ENCODE measurements at places on chromosomes 12 and 14.

GRCh38 chr12:2347137-2347843 is 294.5 kb downstream of the CACNA1C start:
- no peak for DNase-seq

- DNase-seq = no peak
Measured at GRCh38 chr12:49020441-49020840, 1.9 kb upstream of the PRKAG1 start.

DNA sequence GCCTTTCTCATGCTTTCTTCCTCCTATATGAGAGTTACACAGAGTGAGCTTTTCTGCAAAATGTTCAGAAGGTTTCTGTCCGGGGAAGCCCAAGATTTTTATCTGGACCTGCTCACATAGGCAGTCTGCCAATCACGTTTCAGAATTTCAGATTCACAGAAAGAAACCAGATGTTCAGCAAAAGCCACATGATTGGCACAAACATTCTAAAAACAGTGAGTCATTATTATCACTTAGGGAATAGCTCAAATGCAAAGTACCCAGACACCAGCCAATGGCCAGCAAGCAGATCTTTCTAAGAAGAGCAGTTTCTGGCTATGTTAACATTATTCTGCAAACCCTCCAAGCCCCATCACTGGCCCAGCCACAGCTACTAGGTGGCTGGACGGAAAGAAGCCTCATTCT is 1558.5 kb upstream of the TMEM132C start:
- DNase-seq = no peak

GRCh38 chr12:34051486-34051885 is 29.2 kb downstream of the ALG10 start:
- DNase-seq = no peak

DNA sequence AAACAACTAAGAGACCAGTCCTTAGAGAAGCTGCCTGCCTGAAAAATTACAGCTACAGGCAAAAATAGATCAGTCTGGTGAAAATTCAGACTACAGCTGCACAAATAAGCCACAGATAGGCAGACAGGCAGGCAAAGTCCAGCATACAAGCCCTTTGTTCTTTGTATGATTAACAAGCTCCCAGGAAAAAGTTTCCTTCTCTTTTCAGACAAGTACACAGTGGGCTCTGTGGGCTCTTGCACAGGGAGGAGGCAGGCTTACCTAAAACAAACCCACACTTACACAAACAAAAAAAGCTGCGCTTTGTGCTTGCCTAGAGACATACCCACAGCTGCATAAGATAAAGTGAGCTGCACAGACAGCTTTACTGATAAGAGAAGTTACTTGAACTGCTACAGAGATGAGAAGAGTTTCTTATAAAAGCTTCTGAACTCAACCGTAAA is 7.7 kb downstream of the OR6C68 start:
- DNase-seq = no peak

DNA sequence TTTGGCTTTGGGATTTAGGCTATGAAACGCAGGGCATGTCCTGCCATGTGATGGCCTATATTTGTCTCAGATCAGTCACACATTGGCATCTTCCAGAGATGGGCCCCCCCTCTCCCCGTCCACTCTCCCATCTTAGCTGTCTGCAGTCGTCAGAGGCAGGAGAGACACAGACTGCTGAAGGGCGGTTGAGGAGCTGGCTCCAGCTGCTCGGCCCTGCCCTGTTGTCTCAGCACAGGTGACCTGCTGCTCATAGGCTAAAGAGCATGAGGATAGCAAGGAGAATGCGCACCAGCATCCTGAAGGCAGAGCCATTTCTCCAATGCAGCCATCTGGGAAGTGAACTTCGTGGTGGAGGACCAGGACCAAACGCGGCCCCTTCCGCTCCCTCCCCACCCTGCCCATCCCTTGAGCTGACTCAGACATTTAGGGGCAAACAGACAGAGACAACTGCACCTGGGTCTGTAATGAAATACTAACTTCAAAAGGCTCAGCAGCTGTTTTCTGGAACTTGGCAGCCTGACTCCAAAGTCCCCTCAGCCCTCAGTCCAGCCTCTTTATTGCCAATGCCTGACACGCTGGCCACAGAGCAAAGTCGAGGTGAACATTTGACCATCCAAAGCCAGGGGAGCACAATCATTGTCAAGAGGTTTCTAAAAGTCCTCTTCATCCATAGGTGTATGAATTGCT is 22.3 kb downstream of the FZD10 start:
- DNase-seq = no peak

DNA sequence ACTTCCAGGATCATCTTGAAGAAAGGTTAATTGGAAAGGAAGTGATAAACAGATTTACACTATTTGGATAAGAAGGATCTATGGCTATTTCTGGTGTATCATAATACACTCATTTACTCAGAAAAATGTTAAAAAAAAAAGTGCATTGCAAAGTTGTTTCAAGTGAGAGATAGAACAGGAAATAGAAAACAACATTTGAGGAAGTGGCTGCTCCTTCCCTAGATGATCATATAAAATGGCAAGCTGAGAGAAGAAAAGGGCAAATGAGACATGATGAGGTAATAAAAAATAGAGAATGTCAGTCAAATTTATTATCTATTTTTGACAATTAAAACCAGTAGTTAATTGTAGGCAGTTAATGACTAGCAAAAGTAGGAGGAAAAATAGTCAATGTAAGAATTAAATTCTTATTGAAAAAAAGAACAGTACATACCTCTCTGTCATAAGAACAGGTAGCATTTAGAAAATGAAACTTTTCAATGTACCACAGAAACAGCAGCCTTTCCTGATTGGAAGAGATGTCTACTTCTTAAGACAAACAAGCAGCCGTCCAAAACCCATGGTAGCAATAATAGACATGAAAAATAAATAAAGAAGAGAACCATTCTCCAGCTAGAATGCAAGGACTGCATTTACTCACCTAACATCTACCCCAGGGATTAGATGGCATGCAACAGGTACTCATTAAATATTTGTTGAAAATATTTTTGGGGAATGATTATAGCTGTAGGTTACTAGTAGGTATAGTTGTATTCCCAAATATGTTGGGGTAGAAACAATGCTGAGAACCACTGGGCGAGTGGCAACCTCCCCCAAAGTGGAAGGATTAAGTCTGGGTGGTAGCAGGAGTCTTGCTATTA is 63.9 kb upstream of the GRIP1 start:
- DNase-seq = no peak

DNA sequence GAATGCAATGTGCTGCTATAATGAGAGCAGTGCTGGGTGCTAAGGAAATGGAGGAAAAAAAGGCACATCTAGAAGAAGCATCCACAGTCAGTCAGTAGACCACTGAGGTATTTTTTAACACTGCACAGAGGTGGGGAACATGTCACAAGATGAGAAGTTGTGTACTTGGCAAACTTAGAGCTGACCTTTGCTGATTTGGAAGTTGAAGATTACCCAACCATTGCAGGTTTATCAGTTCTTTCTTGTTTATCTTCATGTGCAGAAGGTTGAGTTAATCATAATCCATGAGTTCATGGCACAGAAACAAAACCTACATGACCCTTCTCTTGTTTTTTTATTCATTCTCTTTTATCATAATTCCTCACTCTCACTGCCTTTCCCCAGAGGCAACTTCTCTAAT is 3.2 kb upstream of the PAH start:
- no peak for DNase-seq

DNA sequence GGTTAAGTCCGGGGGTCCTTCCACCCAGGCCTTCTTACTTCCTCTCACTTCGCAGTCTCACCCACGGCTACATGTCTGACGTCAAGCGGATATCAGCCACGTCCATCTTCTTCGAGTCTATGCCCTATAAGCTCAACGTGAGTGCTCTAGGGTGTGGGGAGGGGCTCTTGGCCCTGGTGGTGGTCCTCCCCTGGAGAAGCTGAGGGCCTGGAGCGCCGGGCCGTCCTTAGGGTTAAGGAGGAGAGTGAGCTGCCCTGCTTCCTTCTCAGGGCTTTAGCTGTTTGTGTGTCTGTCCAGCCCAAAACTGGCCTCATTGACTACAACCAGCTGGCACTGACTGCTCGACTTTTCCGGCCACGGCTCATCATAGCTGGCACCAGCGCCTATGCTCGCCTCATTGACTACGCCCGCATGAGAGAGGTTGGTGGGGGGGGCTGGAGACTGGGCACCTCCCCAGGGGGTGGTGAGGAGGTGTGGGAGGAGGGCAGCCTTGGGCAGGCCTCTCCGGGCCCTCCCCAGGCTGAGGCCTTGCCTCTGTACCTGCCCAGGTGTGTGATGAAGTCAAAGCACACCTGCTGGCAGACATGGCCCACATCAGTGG is 2.7 kb downstream of the SHMT2 start:
- DNase-seq = no peak

DNA sequence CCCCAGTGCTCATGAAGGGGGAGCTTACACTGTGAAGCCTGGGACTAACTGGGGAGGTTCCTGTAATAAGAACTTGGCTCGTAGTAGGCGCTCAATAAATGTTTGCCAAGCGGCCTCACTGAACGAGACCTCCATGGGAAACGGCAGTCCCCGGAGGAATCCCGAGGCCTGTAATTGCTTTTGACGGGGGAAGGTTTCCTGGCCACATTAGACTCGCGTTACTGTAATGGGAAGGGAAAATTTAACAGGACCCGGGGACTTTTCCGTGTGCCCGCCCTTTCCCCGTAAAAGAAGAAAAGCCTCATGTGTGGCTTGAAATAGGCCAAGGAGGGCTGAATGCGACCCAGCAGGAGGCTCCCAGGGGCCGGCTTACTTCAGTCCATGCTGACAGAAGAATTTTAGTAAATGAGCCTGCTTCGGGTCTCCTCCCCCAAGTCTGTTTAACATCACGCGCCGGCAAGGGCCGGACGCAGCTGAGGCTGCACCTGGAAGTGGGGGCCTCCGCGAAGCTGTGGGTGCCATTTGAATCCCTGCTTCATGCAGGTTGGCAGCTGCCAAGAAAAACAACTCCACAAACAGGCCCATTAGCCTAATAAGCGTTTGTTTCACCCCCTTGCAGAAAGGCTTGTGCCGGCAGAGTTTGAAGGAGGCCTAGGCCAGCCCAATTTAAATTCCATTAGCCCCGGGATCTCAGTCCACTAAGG is 39.8 kb upstream of the PWP1 start:
- DNase-seq = no peak

DNA sequence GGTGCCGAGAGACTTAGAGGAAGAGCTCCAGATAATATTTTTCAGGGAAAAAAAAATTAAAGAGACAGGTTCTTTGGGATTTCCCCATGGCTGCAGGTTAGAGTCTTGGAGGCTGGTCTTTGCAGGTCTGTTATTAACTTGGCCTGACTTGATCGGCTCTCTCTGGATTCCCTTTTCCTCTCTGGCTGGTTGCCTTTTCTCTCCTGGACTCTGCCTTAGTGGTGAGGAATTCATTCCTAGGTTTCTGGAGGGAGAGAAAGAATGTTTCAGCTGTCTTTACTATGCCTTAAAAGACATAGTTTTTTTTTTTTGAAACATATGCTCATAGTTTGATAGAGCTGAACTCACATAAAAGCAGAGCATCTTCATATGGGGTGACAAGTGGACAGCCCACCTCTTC is 336.3 kb downstream of the BMP4 start:
- no peak for DNase-seq

- DNase-seq = no peak
Measured at GRCh38 chr12:119461636-119462214, 127.2 kb downstream of the CCDC60 start.

- no peak for DNase-seq
Measured at GRCh38 chr14:104114421-104115130, 23.8 kb upstream of the KIF26A start.

DNA sequence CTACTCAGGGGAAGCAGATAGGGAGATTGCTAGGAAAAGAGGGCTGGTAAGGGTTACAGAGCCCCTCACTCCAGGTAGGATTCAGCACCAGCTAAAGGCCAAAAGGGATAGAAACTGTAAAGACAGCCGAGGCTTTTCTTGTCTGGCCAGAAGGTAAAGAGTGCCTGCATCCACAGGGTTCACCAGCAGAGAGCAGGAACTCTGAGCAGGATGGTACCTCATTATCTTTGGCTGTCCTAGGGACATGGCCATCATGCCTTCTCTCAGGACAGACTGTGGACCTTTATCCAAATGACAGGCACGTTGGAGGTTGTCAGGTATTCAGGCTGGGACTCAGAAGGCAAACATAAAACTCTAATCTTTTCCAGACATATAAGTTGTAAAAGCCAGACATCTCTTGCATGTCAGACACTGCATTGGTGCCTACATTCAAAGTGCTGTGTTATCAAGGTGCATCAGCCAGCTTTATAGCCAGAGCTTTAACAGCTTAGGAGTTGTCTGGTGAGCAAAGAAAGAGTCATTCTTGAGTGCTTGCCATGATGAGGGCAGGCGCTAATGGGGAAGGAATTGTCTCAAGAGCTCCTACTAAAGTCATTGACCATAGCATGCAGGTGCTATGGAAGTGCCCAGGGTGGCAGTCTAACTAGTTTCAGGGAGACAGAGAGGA is 89.5 kb downstream of the PELI2 start:
- no peak for DNase-seq

- no peak for DNase-seq
Measured at GRCh38 chr14:100896369-100897060, 7.0 kb downstream of the RTL1 start.

- DNase-seq = no peak
Measured at GRCh38 chr14:72663076-72663487, 230.8 kb downstream of the DPF3 start.

DNA sequence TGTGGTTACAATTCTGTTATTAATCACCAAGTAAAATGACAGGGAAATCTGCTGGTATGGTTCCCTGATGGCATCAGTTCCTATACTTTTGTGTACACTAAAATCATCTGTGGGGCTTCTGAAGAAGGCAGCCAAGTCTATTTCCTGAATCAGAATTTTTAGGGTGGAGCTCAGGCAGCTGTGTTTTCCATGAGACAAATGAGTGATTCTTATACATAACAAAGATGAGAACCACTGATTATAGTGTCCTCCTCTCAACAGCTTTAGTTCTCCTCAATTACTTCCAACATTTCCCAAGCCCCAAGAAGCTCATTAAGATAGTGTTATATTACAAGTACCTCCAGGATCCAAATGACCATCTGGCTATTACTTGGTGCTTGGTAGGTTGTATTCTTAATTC is 64.5 kb upstream of the USP44 start:
- DNase-seq = no peak

DNA sequence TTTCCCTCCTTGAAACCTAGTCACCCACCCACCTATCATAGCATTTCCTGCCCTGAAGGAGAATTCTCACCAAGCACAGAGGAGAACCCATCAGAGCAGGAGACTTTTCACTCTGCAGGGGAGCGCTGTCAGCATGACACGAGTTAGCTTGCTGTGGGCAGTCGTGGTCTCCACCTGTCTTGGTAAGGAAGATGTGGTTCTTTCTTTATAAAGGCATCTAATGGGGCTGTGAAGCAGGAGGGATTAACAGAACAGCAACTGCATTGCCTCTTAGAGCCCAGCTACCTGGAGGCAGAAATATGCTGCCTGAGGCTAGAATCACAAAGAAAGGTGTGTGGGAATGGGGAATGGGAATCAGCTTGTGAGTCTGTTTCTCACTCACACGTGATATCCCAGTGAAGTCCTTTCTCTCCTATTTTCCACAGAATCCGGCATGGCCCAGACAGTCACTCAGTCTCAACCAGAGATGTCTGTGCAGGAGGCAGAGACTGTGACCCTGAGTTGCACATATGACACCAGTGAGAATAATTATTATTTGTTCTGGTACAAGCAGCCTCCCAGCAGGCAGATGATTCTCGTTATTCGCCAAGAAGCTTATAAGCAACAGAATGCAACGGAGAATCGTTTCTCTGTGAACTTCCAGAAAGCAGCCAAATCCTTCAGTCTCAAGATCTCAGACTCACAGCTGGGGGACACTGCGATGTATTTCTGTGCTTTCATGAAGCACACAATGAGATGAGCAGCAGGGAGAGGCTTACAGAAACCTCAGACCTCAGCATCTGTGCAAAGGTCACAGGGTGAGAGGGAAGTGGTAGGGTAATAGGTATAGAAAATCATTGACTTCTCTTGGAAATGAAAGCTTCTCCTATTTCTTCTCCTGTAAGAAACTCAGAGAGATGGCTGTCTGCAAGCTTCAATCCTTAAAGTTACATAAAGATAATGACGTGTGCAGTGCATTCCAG is 316.9 kb downstream of the DAD1 start:
- no peak for DNase-seq

Measured in activated CD4-positive, CD25-positive, alpha-beta regulatory T cell treated with anti-CD3 and anti-CD28 coated beads, Interleukin-2, amount 50 U/mL, for 16 hours (primary cell).